CD4-positive, alpha-beta T cell treated with Interleukin-12 subunit alpha and Interleukin-12 subunit beta, for 1 hour (primary cell): ENCODE measurements at places on chromosomes 5 and 9.

GRCh38 chr9:110029429-110029955, 178.5 kb downstream of the C9orf152 start:
- DNase-seq = no peak

- no peak for DNase-seq
Observed at GRCh38 chr5:31033295-31033694, 160.2 kb upstream of the CDH6 start.

DNA sequence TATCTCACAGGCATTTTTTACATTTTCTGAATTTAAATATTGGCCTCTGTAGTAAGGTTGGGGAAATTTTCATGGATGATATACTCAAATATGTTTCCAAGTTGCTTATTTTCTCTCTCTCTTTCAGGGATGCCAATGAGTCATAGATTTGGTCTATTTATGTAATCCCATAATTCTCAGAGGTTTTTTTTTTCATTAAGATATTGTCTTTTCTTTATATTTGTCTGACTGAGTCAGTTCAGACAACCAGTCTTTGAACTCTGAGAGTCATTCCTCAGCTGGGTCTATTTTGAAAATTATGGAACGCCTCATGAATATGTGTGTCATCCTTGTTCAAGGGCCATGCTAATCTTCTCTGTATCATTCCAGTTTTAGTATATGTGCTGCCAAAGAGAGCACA, 223.2 kb downstream of the PCSK1 start:
- DNase-seq = no peak

DNA sequence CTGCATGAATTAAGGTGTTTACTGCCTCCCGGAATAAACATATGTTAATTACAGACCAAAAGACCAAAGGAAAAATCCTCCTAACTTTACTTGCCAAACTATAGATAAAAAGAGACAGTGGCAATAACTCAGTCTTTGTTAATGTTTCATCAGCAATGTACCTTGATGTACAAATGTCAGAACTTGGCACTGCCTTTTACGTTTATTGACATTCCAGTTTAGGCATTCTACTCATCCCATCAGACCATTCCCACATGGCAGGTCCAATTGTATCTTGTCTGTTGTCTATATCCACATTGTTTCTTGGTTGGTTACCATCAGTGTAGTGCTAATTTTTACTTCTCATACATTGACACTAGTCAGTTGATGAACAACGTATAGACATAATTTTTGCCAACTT, 85.5 kb downstream of the TEX10 start:
- no peak for DNase-seq

DNA sequence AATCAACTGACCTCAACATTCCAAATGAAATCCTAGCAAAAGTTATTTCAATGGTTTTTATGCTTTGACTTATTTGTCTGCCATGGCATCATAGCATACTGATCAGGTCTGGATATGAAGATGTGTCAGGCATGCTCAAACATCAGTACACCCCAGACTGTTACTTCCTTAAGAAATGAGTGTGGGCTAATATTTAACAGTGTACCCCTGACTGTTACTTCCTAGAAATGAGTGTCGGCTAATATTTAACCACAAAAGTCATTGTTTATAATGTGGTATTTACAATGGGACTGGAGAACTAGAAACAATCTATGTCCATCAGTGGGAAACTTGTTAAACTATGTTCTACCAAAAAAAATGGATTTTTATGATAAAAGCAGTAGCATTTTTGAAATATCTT, 38.1 kb upstream of the HNRNPA0 start:
- no peak for DNase-seq

DNA sequence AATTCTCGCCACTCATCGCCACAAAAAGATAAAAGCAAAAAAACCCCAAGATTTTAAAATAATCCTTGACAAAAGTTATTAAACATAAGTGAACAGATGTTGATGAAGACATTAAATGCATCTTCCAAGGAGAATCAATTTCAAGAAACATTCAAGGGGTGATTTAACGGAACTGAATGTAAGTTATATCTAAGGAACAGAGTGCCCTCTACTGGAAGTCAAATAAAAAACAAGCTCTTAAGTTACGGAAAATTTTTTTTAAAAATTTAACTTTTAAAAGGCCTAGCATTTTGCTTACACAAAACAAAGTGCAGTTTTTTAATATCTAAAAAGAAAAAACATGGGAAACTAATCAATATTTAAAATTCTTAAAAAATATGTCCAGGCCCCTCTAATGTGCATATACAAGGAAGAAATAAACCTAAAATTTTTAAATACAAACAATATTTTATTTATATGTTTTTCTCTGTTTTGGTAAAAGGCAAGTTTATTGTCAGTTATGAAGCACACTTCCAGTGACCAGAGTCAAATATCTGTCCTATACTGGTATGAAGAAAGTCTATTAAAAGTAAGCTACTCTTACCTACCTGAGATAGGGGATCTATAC, 28.0 kb downstream of the TEX10 start:
- DNase-seq = peak; percentile 26

DNA sequence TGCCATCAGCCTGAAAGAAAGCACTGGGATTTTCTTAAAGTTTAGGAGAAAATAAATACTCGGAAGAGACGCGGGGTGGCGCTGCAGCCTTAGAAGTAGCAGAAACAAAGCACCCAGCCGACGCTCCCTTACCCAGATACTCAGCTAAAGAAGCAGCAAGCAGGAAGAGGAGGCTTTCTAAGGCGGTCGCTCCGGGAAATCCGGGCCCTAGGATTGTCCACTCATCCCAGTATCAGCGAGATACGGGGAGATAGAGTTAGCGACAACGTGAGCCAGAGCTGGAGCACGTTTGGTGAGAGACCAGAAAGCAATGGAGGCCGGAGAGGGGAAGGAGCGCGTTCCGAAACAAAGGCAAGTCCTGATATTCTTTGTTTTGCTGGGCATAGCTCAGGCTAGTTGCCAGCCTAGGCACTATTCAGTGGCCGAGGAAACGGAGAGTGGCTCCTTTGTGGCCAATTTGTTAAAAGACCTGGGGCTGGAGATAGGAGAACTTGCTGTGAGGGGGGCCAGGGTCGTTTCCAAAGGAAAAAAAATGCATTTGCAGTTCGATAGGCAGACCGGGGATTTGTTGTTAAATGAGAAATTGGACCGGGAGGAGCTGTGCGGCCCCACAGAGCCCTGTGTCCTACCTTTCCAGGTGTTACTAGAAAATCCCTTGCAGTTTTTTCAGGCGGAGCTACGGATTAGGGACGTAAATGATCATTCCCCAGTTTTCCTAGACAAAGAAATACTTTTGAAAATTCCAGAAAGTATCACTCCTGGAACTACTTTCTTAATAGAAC, at the start of gene PCDHB2:
TSS of gene PCDHB2 (plus strand) at position 135 of the 782 bp plus-strand sequence. CDS start at position 311, 176 bp downstream.
- DNase-seq = no peak

GRCh38 chr9:20884985-20885593, 146.4 kb downstream of the HACD4 start:
- peak; percentile 56 for DNase-seq

DNA sequence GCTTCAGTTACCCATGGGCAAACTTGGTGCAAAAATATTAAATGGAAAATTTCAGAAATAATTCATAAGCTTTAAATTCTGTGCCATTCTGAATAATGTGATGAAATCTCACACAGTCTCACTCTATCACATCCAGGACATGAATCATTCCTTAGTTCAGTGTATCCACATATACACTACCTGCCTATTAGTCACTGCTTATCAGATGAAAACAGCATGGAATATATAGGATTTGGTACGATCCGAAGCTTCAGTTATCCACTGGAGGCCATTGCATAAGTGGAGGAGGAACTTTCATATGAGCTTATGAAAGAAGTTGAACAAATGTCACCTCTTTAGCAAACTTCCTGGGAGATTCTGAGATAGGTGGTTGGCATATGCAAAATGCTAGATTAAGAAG, 64.2 kb downstream of the GAPVD1 start:
- DNase-seq = no peak

DNA sequence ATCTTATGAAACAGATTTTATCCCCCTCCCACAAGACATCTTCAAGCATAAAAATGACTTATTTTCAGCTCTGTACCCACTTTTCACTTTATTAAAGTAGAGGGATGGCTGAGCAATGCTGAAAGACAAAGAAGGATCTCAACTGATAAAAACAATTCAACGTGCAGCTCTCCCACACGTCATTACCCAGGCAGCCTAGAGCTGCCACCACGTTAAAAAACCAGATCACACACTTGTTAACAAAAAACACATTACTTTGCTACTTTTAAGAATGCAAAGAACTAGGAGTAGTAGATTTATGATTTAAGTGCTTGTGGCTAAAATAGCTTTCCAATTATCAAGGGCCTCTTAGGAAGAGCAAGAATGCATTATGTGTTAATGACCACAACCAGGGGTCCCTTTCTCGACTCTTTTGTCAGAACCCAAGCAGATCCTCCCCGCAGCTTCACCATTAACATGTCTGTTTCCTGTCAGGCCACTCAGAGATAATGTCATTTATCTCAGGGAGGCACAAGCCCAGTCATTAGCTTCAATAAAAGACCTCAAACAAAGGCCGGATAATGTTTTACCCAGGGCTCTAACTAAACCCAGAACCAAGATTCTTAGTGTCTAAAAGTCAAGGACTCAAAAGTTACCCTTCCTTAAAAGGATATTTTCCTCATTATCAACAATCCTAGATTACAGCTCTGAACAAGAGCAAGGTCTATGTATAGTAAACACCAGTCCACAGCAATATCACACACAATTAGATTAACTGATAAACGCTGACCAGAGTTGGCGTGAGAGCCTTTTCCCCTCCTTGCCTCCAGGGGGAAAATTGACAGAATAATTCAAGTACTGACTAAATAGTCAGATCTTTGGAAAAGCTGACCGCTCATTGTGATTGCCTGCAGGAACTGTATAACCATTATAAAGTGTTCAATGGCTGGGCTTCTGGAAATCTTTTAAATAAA, 7.5 kb downstream of the ZNF608 start:
- no peak for DNase-seq

DNA sequence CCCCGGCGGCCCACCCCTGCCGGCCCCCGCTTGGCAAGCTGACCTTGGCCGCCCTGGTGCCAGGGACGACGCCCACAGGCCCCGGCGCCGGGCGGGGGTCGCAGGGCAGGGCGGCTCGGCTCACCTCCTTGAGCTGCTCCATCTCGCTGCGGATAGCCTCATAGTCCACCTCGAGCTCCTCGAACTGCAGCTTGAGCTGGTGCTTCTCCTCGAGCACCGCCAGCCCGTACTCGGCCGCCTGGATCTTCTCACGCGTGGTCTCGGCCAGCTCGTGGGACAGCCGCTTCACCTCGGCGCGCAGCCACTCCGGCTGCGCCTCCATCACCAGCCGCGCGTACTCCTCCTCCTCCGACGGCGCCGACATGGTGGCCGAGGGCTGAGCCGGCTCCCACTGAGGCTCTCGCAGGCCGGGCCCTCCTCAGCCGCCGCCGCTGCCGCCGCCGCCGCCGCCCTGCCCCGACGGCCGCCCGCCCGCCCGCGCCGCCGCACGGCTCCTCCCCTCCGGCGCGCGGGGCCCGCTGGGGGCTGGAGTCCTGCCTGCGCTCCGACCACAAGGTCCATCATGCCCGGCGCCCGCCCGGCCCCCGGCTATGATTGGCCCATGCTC, at the start of gene BICD2:
TSS of gene BICD2 (minus strand) at position 453 of the 607 bp plus-strand sequence. CDS start at position 364, 89 bp downstream.
- no peak for DNase-seq

GRCh38 chr5:146081556-146081955, 23.8 kb downstream of the PLAC8L1 start:
- no peak for DNase-seq

- DNase-seq = no peak
Observed at GRCh38 chr9:35495984-35496383, 6.1 kb downstream of the RUSC2 start.

- DNase-seq = no peak
Observed at GRCh38 chr9:136297016-136297691, 6.7 kb downstream of the CCDC187 start.

DNA sequence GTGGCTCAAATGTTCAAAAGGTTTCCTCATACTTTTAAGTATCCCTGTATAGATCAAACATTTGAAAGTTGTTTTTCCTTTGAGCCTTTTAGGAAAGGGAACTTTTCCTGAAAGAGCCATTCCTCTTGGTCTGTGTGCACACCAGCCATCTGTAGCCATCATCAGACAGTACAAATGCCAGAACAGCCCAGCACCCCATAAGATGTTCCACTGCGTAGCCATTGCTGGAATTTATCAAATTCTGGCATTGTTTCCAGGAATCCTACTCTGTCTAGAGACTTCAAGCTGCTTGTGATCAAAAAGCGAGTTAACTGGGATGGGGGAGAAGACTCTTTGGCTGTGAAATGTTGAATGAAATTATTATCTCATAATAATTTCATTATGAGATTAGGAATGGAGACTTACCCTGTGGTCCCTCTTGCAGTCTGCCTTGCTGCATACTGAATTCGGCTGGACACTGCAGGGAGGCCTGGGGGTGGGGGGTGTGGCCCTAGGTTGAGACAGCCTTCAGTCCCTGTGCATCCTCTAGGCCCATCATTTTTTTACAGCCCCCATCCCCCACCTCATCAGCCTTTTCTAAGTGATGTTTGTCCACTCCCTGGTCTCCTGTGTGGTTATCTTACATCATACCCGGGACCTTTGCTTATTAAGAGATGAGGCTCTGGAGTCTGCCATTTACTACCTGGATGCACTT, 99.8 kb downstream of the RALGPS1 start:
- DNase-seq = no peak

GRCh38 chr5:169216866-169217265, 84.1 kb downstream of the SLIT3 start:
- no peak for DNase-seq

DNA sequence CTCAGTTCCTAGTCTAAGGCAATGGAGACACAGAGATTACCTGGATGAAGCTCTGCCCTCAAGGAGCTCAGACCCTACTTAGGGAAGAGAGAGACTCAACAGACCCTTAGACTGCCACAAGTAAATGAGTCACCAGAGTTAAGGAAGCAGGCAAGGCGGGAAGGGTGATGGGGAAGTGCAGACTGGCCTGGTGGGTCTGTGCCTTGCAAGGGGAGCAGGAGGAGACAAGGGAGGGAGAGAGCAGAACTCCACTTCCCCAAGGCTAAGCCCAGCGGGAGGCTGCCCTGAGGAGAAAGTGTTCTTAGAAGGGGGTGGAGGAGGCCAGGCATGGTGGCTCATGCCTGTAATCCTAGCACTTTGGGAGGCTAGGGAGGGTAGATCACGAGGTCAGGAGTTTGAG, 83.7 kb downstream of the HRH2 start:
- DNase-seq = no peak

DNA sequence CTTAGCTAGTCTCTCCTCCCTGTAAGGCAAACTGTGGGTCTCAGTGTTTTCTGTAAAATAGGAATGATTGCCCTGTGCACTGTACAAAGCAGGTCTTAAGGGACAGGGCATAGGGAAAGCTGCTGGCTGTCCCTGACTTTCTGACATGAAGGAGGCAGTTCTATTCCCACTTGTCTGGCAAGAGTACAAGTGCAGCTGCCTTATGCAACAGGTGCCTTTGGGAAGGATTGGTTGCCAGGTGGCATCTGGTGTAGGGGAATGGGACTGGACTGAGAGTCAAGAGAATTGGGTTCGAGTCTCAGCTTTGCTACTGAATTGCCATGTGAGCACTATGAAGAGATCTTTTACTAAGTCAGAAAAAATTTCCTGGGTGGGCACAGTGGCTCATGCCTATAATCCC, 10.0 kb downstream of the BSPRY start:
- no peak for DNase-seq

DNA sequence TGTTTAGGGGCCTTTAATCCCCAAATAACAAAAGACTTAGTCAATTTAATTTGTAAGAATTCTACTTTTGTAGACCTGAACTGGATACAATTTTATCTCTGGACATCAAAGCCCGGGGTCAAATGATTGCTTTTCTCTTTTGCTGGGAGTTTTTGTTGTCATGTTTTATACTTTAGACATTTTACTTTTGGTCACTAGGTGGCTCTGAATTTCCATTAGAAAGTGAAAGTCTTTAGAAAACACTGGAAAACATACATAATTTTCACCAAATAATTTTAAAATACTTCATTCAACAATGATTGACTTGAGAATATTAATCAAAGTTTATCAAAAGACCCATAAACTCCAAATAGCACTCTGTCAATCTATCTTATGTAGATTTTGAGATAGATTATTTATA, 2.8 kb upstream of the PCA3 start:
- no peak for DNase-seq
